A549 treated with GW870086 at 1 μM for 4 hours (cell line): ENCODE measurements at places on chromosomes 1 and 21. TPM values are rescaled to one million over a fixed set of nuclear protein-coding genes. Genes with fewer than 3 reads are reported as not detected.

LDLRAD1 gene
- 0.06 TPM in 1 of 5 replicates, not detected in the others for total RNA-seq

SPRR2E gene
- total RNA-seq = not detected in 5 replicates

TSPAN2 gene
- total RNA-seq = 0.54 to 1.6 TPM (median 0.89 TPM) in 5 replicates

HAX1 gene
- total RNA-seq = 90.3 to 113 TPM (median 94.3 TPM) in 5 replicates

RAB7B gene
- total RNA-seq = 1.2 to 1.6 TPM (median 1.2 TPM) in 5 replicates

CR1L gene
- total RNA-seq = not detected in 5 replicates

LYST gene
- 3.6 to 5.5 TPM (median 4.6 TPM) in 5 replicates for total RNA-seq

LGR6 gene
- 0.31 to 0.79 TPM (median 0.55 TPM) in 5 replicates for total RNA-seq

HSD3B1 gene
- total RNA-seq = not detected in 5 replicates

CD1D gene
- 0.10 TPM in 1 of 5 replicates, not detected in the others for total RNA-seq

SYNC gene
- 10.4 to 17.7 TPM (median 14.8 TPM) in 5 replicates for total RNA-seq

TAS1R1 gene
- not detected in 5 replicates for total RNA-seq

RNF2 gene
- 17.8 to 20.1 TPM (median 18.9 TPM) in 5 replicates for total RNA-seq

TMED5 gene
- 27.3 to 37.4 TPM (median 34.6 TPM) in 5 replicates for total RNA-seq

PTP4A2 gene
- 148 to 196 TPM (median 185 TPM) in 5 replicates for total RNA-seq

PROK1 gene
- total RNA-seq = not detected in 5 replicates

MYBPHL gene
- total RNA-seq = not detected in 5 replicates
